ENCODE measurements at places on chromosomes 13 and 19.

- no peak for DNase-seq
These were observed 1090.4 kb downstream of the PCDH9 start for GRCh38 chr13:66139701-66140100.

- no peak for DNase-seq
These were observed 4.1 kb upstream of the UBAC2 start for GRCh38 chr13:99196466-99197116.

- no peak for DNase-seq
These were observed 3.7 kb downstream of the GDF15 start for GRCh38 chr19:18389726-18390064.

DNA sequence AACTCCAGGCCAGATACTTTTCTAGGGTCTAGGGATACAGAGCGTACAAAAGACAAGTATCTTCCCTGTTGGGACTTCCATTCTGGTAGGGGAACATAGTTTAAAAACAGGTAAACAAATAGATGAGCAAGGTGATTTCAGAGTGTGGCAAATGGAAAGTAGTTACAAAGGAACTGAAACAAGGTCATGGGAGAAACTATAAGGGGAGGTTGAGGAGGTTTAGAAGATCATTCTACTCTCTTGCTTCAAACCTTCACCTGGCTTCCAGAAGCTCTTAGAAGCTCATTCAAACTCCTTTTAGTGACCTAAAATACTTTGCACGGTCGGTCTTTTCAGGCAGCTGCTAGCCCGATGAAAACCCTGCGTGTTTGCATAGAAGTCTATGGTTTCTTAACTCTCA, 9.1 kb downstream of the FFAR2 start:
- DNase-seq: no peak

DNA sequence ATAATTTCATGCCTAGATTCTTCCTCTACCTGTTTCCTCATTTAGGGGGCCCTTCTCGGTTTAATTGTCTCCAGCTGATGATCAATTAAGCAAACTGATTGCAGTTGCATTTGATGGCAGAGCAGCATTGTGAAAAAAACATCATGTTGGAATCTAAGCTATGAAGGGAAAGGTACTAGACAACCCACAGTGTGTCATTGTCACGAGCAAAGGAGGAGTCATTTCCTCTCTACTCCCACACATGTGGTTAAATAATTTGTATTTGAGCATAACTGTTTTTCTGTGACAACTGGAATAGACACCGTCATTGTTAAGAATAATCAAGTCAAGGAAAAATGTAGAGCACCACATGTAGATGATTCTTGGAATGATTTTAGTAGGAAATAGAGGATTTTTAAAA, 240.3 kb downstream of the DCT start:
- no peak for DNase-seq

GRCh38 chr13:45592758-45593157, 22.8 kb downstream of the ERICH6B start:
- no peak for DNase-seq

GRCh38 chr19:54462655-54463530, 685 bp downstream of the LENG9 start:
- DNase-seq: peak; percentile 45

DNA sequence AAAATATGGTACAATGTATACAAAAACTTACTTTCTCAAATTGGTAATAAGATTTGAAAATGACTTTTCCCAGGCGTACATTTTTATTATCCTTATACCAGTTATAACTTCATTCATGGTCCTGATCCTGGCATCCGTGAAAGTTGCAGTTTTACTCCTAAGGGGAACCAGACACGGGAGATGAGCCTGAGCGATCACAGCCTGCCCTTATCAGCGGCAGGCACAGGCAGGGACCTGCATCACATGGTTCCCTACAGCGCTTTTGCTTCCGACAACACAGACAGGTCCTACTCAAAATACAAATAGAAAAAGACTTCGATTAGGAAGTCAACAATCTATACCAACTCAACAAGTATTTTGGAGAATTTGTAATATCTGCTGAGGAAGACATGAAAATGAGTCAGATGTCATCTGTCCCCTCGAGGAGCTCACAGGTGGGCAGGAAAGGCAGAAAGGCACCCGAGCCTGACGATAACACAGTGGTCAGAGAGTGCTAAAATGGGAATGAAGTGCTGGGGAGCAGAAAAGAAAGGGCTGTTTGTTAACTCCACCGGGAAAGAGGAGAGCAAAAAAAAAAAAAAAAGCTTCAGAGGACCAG, 93.4 kb downstream of the ABCC4 start:
- DNase-seq: no peak

- DNase-seq: no peak
These were observed 7.3 kb downstream of the ADPRHL1 start for GRCh38 chr13:113445791-113446487.

All from gastrocnemius medialis (tissue), 4 donors.